Activated naive CD4-positive, alpha-beta T cell (primary cell): ENCODE measurements at places on chromosomes 2 and 18.

GRCh38 chr2:176117823-176118371 is 1.3 kb downstream of the HOXD10 start:
- no peak for DNase-seq

- no peak for DNase-seq
Observed at GRCh38 chr2:147826278-147827087, 18.3 kb upstream of the ACVR2A start.

DNA sequence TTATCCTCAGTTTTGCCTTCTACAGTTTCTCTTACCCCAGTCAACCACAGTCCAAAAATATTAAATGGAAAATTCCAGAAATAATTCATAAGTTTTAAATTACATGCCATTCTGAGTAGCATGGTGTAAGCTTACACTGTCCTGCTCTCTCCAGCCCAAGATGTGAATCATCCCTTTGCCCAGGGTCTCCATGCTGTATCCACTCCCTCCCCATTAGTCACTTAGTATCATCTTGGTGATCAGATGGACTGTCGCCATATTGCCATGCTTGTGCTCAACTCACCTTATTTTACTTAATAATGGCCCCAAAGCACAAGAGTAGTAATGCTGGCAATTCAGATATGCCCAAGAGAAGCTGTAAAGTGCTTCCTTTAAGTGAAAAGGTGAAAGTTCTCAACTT is 18.5 kb upstream of the CCNT2 start:
- DNase-seq = no peak

GRCh38 chr2:12416600-12416999 is 300.1 kb upstream of the TRIB2 start:
- peak; percentile 17 for DNase-seq

- DNase-seq = no peak
Observed at GRCh38 chr18:47321815-47322214, 70.4 kb upstream of the SKOR2 start.

DNA sequence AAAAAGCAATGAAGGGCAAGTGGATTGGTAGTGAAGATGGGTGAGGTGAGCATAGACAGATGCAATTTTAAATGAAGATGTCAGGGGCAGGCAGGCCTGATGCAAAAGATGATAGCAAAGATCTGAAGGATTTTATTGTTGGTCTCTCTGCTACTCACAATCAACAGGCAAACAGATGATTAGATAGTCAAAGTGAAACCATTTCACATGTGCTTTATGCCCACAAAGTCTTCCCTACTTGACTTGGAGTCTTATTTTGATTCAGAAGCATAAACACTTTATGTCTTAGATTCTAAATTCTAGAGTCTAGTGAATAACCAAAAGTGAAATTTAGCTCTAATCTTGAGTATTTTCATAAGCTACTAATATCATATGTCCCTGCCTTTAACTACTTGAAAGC is 153.8 kb upstream of the HNRNPA3 start:
- no peak for DNase-seq

DNA sequence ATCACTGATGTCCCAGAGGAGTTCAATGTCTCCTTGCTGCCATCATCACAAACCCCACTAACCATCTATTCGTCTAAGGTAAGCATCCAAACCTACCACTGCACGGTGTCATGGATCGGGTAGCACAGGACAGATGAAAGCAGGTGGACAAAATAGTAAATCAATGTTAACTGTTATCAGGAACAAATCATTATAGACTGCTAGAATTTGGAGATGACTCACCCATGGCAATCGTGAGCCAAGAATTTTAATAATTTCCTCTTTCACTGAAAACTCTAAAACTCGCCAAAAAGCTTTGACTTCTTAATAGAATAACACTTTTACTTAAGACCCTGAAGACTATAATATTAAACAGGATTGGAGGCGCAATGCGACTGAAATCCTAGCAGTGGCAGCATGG is 33.7 kb upstream of the BZW1 start:
- no peak for DNase-seq

DNA sequence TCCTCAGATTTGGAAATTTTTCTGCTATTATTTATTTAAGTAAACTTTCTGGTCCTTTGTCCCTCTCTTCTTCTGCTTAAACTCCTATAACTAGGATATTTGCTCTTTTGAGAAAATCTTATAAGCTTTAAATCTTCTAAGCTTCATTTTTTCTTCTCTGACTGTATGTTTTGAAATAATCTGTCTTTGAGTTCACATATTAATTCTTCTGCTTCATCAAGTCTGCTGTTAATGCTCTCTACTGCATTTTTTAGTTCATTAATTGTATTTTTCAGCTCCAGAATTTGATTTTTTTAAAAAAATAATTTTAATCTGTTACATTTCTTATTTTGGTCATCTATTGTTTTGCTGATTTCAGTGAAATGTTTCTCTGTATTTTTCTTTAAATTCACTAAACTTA is 28.9 kb downstream of the ICA1L start:
- no peak for DNase-seq

DNA sequence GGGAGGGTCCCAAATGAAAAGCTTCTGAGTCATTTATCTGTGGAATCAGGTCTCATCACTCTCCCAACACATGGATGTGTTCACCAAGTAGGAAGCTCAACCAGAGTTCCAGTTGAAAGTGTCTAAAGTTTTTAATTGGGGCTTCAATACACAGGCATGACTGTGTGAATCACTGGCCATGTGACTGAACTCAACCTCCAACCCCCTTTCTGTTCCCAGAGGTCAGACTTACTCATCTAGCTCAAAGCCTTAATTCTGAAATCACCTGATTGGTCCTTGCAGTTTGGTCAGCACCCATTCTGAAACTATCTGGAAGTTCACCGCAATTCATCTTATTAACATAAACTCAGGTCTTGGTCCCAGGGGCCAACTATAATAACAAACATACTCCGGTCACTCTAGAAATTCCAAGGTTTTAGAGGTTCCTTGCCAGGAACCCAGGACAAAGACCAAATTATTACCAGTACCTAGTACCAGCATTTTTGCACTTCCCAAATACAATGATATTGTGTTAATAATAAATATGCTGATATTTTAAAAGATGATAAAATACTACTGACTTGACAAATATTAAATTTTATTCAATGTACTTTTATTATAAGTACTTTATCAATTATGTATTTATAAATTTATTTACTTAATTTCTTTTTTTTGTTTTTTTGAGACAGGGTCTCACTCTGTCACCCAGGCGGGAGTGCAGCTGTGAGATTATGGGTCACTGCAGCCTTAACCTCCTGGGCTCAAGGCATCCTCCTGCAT is 10.7 kb upstream of the RBM45 start:
- no peak for DNase-seq

DNA sequence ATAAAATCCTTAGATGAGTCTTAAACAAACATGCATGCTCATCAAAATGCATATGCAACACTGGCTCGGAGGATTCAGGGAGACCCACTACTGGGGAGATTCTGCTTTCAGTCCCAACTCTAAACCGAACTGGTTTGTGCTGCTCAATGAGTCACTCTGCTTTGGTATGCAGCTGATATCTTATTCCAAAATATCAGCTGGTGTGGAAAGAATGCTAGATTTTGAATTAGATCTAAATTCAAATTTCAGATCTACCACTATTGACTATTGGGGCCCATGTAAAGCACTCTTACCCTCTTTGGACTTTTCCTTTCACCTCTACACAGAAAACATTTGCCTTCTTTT is 39.2 kb upstream of the TTN start:
- DNase-seq = no peak

GRCh38 chr18:39190508-39190907 is 1624.9 kb upstream of the CELF4 start:
- no peak for DNase-seq

- DNase-seq = no peak
Observed at GRCh38 chr2:188893972-188894371, 80.2 kb upstream of the COL3A1 start.
